ENCODE measurements at places on chromosomes 3 and 15. TPM values are rescaled to one million over a fixed set of nuclear protein-coding genes. Genes with fewer than 3 reads are reported as not detected.

TGM5 gene
- not detected for polyA plus RNA-seq

GOLGA6B gene
- polyA plus RNA-seq: 0.09 TPM

CCDC71 gene
- polyA plus RNA-seq: 20.2 TPM

BTLA gene
- 0.62 TPM for polyA plus RNA-seq

DNA sequence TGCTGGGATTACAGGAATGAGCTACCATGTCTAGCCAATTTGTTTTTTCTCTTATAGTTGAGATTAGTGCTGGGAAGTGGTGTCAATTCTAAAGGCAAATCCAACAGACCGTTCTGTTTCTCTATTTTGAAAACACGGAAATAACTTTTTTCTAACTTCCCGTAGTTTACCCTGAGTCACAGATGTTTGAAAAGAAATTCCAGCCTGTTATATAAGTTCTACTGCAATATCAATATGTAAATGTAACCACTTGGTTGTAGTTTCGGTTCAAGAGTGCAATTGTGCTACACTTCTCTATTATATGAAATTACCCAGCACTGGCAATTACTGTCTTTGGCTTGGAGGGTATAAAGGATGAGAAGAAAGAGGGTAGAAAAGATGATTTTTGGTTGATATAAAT, 22.3 kb upstream of the GNB4 start:
- no peak for DNase-seq

AGTR1 gene
- 16.4 TPM for polyA plus RNA-seq

DNA sequence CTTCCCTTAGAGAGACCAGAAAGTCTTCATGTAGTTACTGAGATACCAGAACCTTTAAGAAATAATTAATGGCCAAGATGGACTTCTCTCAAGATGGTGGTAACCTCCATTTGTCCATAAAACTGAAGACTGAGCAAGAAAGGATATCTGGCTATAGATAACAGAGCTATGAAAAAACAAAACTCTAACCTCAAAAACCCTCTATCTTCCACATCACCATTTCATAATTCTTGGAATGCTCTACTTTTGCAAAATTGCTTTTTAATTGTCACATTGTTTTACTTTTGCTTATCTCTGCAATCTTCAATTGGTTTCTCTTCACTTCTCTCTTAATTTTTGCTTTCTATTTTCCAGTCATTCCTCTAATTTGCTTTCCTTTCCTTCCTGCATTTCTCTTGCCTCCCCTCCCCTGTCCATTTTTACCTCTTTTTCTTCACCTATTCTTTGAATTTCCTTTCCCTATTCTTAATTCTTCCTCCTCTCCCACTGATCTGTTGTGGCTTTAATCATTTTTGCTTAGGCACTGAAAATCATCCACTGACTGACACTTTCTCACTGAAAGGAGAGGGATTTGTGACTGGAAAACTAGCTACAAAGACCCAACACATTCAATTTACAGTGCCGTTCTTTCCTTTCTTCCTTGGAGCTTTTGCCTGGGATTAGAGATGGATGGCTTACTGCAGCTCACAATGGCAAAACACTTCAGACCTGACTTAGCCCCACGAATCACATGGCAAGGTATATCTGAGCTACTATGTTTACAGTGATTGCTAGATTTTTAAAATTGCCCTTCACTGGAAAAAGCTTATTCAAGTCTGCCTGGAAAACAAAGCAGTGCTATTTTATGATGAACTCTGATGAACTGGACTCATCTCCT, 242.8 kb downstream of the CHST2 start:
- no peak for DNase-seq

- DNase-seq: no peak
Observed at GRCh38 chr3:155233213-155233612, 60.3 kb downstream of the STRIT1 start.

- DNase-seq: no peak
Observed at GRCh38 chr3:122825460-122825859, 30.6 kb downstream of the SLC49A4 start.

DLEC1 gene
- 0.82 TPM for polyA plus RNA-seq

NR2E3 gene
- 0.45 TPM for polyA plus RNA-seq

CCR9 gene
- 0.08 TPM for polyA plus RNA-seq

DNA sequence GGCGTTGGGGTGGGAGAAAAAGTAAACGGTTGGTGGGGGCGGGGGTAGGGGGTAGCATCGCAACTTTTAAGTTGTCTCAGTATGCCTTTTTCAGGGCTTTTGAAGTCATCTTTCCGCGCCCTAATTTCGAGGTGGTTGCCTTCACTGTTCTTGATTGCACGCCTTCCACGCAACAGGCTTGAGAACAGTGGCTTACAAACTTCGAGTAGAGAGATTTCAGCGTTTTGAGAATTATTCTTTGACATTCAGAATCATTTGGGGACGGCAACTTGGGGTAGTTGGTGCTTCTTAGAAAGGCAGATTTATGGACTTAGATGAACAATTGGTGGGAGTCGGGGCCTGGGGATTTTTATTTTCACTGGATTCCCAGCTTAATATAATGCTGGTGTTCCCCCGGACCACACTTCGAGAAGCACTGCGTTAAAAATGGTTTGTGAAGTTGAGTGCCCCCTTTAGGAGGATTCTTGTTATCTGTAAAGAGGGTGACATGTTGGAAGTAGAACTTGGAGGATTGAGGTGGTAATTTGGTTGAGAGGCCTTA, 880 bp downstream of the PPP4R2 start:
- peak; percentile 33 for DNase-seq

PYGO1 gene
- polyA plus RNA-seq: 14.6 TPM

DNA sequence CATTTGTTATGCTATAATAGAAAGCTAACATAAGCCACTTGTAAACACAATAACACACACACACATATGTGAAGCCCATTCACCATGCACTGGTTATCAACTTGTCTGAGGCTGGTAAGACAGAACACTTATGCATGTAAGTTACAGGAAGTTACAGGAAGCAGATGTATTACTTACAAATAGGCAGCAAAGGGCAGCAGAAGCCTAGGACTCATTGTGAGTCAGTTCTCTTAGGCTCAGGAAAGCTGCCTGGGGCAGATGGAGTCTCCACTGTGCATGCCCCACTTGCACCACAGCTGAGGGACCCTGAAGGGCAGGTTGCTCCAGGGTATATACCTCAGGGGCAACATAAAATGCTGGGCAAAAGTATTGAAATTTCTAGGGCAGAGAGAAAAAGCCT, 748.8 kb upstream of the CCDC54 start:
- DNase-seq: no peak

- DNase-seq: no peak
Observed at GRCh38 chr3:9879830-9880549, at the start of gene CIDEC. Gene CIDEC (minus strand): TSS chr3:9880253. CDS start chr3:9878486, 1,767 bp downstream.

DNA sequence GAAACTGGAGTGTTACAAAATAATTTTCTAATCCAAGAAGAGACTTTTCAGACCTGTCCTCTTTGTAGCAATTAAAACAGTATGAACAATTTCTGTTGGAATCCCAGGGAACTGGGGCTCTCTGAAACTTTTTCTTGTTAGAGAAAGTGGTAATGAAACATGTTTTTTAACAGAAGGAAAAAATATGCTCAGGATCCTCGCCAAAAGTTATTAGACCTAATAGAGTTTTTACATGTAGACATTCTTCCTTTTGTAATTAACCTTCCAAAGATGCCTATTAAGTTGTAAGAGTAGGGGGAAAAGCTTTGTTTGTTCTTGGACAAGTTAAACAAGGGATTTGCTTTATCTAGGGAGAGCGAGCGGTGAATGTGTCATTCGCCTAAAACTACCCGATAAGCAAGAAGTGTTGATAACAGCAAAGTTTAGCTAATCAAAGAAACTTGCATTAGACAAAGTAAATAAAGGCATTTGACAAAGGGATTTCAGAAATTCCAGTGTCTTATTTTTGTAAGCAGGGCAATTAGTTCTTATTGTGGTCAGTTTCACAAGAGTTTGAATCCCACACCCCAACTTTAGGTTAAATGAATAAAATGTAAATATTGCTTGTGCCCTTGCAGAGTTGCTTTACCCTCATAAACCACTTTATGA, 2.3 kb downstream of the RARB start:
- DNase-seq: no peak

DNA sequence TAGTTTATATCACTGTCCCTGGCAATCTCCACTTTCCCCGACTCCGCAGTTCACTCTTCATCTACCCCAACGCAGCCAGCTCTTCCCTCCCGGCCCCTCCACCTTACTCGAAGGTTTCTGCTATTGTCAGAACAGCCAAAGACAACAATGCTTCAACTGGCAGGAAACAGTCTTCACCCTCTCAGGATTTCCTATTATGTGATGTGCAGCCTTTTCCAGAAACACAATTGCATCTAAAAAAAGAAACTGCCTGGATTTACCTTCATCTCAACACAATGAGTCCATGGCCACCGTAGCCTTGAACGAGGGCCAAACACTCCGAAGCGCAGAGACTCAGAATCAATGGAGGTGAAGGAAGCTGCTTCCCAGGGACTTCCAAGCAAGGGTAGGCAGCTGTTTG, 182.1 kb upstream of the TSC22D2 start:
- no peak for DNase-seq

DNA sequence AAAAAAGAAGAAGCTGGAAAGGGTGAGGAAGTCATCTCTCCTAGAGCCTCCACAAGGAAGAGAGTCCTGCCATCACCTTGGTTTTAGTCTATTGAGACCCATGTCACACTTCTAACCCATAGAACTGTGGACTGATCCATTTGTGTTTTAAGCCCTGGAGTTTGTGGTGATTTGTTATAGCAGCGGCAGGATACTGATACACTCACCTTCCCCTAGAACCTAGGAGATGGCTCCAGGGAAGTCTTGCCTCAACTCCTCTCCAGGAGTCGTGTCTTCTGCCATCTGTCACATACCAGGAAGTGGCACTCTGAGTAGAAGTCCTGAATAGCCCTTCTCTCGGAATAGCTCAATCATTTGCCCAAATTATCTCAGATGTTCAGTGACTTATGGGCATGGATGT, 14.6 kb upstream of the APBA2 start:
- no peak for DNase-seq

C3orf20 gene
- 0.34 TPM for polyA plus RNA-seq

COX5A gene
- 183 TPM for polyA plus RNA-seq
